ENCODE measurements at places on chromosomes 5 and 9.

DNA sequence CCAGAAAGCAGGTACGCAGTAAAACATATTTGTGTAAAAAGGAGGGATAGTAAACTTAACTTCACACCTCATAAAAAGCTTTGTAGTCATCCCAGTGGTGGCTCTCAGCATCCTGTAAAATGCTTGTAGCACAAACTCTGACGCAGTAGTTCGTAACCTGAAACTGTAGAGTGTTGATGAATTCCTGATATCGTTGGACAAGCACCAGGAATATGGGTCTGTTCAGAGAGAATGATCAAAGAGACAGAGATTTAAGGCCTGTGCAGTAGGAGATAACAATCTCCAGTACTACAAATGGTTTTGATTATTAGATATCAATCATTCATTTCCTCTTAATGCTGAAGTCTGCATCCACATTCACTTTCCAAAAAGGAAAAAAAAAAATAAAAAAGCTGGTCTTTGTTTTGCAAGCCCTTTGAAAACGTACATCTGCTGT is 148.5 kb downstream of the KIAA0825 start:
- DNase-seq: no peak

GRCh38 chr5:95152535-95152934 is 132.4 kb downstream of the MCTP1 start:
- DNase-seq: no peak

DNA sequence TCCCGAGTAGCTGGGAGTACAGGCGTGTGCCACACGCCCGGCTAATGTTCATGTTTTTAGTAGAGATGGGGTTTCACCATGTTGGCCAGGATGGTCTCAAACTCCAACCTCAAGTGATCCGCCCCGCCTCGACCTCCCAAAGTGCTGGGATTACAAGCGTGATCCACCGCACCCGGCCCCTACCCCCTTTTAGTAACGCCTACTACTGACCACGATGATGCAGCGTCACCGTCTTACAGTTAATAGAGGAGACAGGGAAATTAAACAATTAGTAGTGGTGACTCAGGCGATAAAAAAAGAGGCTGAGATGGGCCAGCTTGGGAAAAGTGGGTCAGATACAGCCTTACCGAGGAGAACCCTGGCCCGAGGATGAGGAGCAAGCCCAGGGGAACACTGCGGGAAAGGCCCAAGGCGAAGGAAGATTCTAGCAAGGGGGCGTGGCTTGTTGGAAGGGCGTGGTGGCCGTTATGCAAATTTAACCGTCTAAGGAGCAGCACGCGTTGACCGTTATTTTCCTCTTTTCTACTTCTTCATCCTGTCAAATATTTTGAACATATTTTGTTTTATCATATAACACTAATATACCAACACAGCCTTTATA is 1.6 kb upstream of the SETX start:
- DNase-seq: no peak

DNA sequence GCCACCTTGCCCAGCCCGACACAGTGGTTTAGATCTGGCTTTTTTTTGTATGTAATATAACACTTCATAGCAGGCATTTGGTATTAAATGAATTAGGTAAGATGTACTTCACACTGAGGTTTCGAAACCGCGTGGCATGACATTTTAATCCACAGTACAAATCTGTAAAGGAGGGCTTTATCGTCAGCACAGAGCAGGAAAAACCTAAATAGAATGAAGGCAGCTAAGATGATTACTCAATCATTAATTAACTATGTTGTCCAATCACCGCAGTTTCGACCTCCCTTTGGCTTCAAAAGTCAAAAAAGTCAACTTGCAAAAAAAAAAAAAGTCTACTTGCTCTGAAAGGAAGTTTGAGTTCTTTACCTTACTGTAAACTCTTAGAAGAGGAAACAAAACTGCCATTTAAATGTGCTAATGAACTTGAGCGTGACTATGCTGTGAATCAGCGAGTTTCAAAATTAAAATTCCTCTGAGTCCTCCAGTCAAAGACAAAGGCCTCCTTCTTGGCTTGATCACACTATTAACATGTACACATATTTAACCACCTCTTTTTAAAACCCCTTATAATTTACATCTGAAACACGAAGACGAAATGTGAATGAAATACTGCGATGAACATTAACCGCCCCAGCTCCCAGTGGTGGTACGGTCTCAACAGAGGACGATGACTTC is 698 bp upstream of the SEC24A start:
- DNase-seq: peak; percentile 25

DNA sequence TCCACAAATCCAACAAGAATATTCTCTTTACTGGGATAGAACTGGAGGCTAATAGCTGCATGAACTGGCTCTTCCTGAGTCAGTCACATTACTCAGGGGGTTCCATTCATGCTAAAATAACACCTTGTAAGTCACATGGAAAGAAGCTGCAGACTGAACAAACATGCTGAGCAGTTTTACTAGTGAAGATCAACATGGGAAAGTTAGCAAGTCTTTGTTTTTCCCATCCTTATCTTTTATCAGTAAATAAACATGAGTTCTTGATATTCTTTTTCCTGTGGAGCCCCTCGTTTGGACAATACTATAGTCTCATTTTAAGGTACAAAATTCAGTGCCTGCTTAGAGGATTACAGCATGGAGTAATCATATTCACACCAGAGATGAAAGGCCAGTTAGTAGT is 43.7 kb upstream of the TEK start:
- no peak for DNase-seq
